Aorta (tissue), 5 donors: ENCODE measurements at places on chromosomes 11 and 22. TPM values are rescaled to one million over a fixed set of nuclear protein-coding genes. Genes with fewer than 3 reads are reported as not detected.
A peak's percentile ranks its signal among the peaks of the same experiment; 100 is the strongest.

DNA sequence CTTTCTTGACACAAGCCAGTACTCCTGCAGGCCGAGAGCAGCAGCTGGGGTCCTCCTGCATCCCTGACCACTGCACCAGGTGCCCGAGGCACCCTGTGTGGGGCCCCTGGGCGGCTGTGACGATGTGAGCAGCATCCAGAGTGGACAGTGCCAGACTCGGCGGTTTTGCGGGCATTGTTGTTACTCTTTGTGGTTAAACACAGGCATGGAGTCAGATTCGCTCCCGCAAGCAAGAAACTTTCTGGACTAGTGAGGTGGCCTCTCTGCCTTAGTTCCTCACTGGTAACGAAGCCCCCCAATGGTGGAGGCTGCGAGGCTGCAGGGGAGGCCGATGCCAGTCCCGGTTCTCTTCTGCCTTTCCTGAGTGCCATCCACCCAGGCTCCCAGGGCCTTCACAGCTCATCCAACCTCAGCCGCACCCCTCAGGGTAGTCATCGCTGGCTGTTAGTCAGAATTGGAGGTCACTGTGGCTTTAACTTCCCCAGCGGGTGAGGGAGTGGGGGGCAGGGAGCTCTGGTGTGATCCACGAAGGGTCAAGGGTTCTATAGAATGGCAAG, 3.7 kb upstream of the CLDN5 start:
- peak; percentile 50 for DNase-seq

- DNase-seq = peak; percentile 88
Observed at GRCh38 chr22:44625981-44626687, 75.9 kb upstream of the PRR5 start.

- no peak for DNase-seq
Observed at GRCh38 chr11:108666373-108666772, 1.5 kb downstream of the DDX10 start.

GRCh38 chr11:94604482-94604881, 37.3 kb downstream of the PIWIL4 start:
- DNase-seq = no peak

DNA sequence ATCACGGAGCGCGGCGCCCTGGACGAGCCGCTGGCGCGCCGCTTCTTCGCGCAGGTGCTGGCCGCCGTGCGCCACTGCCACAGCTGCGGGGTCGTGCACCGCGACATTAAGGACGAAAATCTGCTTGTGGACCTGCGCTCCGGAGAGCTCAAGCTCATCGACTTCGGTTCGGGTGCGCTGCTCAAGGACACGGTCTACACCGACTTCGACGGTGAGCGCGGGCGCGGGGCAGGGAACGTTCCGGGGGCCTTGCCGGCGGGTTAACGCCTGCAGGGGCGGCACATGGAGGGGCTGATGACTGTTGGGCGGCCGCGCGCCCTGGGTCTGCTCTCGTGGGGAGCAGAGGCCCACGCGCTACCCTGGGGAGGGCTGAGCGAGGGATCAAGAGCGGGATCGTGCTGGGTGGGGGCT, 1.0 kb downstream of the PIM3 start:
- DNase-seq = peak; percentile 82

- no peak for DNase-seq
Observed at GRCh38 chr22:19567157-19568009, 43.2 kb upstream of the CLDN5 start.

DNA sequence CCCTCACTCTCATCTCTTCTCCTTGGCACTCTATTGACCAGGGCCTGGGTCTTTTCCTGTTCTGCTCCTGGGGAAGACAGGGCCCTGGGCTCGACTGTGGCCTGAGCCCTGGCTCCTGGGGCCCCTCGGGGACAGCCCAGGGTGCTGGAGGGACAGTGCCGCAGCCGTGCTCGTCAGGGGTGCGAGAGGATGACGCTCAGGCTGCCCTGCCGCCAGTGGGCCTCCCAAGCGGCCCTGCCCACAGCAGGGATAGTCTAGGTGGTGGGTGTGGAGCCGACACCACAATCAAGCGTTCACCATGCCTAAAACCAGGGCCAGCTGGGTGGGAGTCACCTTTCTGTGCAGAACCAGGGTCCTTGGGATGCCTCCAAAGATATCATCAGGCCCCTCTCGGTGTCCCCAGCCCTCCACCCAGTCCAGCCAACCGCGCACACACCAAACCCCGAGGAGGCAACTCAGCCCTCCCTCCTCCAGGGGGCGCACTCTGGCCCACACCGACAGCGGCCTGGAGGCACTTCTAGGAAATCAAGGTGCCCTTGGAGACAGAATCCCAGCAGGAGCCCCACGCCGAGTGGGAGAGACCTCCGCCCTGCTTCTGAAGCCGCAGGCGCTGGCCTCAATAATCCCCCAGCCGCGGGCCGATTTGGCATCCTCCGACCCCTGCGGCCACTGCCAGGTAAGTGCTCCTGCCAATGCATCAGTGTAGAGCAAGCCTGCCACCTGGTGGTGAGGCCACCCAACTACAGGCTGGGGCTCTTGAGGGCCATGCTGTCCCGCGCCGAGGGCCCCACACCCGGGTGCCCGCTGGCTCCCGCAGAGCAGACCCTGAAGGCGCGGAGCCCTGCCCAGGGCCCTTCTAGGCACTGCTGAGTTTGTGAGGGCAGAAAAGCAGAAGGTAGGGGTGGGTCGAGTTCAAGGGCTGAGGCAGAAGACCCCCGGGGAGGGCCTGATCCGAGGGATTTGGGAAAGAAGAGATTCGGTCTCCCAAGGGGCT, 496.4 kb downstream of the BUD13 start:
- peak; percentile 89 for DNase-seq

DNA sequence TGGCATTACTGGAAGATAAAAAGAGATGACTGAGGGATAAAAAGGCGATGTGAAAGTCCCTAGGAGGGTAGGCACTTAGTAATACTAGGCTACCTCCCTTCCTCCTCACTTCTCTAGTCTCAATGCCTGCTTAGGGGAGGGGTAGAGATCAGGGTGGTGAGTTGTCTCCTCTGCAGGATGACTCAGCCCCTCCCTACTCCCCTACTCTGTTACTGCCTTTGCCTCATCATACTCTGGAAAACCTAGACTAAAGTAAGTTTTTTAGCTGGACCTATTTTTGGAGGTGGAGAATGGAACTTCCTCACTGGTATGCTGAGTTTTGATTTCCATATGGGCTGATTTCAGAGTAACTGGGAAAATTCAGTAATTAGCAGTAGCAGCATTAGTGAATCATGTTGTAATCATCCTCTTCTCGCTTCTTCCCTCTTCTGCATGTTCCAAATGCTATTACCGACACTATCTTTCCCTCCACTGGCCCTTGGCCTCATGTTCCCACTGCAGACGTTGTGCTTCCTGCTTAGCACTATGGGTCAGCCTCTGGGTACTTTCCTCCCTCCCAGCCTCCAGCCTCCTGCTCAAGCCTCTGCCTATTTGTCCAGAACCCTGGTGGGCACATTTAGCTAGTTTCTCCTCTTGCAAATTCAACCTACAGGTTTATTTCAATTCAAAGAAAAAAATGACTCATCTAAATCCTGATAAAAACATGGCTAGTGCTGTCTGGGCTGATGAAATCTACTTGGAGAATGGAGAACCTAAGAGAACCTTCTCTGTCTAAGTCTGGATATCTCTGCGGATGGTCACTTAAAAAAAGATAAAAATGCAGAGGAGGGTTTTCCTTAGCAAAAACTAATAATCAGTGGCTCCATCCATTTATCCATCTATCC, 281.7 kb downstream of the ST3GAL4 start:
- no peak for DNase-seq

DNA sequence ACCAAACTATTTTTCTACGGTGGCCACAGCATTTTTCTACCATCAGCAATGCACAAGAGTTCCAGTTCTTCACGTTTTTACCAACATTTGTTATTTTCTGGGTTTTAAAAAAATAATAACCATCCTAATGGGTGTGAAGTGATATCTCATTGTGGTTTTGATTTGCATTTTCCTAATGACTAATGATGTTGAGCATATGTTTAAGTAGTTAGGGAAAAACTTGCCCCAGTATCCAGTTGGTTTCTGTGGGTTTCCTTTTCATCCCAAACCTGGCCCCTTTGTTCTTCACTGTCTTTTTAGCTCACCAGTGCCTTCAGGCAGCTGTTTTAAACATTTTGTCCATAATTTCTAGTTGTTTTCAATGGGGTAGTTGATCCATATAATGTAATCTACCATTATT, 14.7 kb upstream of the PTS start:
- no peak for DNase-seq

DNA sequence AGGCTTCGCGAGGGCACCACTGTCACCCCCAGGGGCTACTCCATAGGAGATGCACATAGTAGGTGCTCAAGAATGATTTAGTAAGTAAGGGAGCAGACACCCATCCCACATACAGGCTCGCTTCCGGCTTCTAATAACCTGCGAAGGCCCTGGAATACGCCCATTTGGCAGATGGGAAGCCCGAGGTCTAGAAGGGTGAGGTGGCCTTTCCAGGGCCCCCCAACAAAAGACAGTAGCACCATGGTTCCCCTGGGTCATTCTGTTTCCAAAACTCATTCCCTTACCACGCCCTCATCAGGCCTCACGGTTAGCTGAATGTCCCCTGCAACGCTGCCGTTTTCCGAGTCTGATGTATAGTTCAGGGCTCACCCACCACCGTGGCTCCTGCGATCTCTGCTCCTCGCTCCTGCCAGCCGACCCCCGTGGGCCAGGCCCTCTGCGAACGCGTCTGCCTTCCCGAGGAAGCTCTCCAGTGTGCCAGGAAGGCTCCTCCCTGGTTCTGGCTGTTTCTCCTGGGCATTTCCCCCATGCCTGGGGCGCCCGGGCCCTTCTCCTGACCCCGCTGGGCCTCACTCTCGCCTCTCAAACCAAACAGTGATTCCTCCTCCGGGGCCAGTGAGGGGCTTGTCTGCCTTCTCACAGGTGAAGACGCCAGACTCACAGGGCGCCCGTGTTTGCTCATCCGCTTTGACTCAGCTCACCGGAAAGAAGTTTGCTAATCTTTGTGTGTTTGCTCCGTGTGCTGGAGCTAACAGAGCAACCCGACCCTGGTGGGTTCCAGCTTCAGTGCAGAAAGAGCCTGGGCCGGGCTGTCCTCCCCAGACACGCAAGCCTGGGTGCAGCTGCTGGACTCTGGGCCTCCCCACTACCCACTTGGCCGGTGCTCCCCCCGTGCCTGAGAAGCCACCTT, 86.6 kb downstream of the RTL6 start:
- peak; percentile 66 for DNase-seq

DNA sequence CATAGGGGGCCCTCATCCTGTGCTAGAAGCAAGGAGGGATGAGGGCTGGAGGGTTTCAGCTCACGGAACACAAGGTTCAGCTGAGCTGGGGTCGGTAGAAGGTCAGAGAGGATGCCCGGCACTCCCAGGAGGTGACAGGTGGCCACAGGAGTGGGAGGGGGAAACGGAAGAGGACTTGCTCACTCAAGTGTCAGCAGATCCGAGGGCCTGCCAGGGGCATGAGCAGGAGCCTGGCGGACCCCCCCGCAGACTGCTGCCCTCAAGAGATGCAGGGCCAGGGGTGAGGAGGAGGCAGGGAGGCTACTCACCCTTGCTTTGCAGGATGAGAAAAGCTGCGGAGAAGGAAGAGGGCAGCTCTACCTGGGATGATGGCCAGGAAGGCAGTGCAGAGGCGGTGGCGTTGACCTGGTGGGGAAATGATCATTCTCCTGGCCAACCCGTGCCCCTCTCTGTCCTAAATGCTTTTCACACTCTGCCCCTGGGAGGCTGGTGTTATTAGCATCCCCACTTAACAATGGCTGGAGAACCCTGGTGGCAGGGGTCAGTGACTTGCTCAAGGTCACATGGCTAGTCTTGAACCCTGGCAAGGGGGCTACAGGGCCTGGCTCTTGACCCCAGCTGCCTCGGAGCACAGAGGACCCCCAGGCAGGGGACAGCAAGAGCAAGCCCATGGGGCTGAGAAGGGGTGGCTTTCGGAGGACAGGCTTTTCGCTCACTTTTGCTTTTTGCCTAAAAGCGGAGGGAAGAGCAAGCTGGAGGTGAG, 30.1 kb upstream of the CSNK1E start:
- no peak for DNase-seq

DNA sequence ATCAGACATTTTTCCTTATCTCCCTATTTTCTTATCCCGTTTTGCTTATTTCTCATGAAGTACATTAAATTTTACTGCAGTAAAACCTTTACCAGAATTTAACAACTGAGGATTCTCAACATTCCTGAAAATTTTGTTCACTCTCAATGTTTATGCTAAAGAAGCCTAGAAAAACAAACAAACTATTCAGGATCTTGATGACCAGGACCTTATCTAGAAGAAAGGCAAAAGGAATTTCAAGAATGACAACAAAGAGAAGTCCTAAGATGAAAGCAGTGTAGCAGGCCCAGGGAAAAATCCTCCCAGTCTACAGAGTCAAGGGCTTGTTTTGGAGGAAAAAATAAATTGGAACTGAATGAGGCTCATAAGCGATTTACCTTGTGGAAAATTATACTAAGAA, 283.3 kb upstream of the ARHGAP42 start:
- no peak for DNase-seq

GRCh38 chr22:20656902-20657836, 116.7 kb upstream of the SERPIND1 start:
- no peak for DNase-seq

DNA sequence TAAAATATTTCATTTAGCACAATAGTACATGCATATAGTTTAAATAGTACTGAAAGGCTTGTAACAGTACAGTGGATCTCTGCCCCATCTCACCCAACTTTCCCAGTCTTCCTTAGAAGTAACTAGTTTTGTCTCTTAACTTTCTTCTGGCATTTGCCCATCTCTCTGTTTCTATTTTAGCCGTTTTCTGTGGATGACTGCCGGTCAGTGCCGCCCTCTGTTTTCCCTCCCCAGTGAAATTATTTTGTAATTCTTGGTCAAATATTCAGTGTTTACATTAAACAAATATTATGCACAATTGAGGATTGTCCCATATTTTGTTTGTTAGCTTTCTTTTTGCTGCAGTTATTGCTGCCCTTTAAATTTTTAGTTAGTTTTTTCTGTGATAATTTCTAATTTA, 8.3 kb downstream of the PDHX start:
- DNase-seq = no peak

DNA sequence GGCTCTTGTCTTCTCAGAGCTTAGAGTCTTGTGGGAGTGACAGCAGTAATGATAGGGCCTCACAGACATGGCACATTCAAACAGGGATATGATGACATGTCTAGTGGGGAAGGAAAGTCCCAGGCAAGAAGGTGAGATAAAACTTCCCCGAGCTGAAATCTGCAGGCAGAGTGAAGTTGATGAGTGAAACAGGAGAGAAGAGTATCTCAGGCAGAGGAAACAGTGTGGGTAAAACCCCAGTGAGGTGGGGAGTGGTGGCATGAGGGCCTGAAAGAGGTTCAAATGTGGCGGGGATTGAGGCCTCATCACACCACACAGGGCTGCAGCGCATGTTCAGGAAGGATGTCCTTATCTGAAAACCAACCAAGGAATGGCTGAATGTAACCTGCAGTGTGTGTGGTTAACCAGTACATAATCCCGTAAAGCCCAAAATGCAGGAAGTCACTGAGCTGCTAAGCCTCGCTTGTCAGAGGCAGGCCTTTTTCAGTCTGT, 153.8 kb upstream of the E2F8 start:
- DNase-seq = no peak

CHADL gene
- total RNA-seq = 1.2 TPM

BACE1 gene
- total RNA-seq = 29.0 TPM

OR8A1 gene
- not detected for total RNA-seq

PIWIL4 gene
- total RNA-seq = 5.9 TPM

SLC5A1 gene
- not detected for total RNA-seq

KCNA4 gene
- 0.06 TPM for total RNA-seq

CDC42EP2 gene
- total RNA-seq = 20.9 TPM

DMC1 gene
- 1.5 TPM for total RNA-seq
